ENCODE measurements at places on chromosomes 5 and 9.

DNA sequence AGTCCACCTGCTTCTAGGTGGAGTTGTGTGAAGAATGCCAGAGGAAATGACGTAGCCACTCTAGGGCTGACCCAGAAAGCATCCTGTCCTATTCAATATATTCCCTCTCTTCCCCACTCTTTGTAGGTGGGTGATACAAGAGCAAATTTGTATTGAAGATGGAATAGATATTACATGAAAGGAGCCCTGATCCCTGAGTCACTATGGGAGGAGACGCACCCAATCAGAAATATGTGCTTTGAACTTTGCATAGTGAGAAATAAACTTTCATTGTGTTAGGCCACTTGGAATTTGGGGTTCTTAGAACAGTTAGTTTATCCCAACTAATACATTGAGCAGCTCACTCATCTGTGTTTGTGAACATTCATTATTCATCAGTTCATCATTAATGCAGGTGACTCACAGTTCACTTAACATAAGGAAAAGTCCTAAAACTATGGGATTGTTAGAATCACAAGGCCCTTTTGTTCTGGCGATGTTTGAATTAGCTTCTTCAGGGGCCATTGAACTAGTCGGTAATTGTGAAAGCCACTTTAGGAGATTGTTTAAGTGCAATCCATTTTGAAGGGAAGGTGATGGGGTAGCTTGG lies 26.9 kb upstream of the NTRK2 start:
- DNase-seq: no peak

DNA sequence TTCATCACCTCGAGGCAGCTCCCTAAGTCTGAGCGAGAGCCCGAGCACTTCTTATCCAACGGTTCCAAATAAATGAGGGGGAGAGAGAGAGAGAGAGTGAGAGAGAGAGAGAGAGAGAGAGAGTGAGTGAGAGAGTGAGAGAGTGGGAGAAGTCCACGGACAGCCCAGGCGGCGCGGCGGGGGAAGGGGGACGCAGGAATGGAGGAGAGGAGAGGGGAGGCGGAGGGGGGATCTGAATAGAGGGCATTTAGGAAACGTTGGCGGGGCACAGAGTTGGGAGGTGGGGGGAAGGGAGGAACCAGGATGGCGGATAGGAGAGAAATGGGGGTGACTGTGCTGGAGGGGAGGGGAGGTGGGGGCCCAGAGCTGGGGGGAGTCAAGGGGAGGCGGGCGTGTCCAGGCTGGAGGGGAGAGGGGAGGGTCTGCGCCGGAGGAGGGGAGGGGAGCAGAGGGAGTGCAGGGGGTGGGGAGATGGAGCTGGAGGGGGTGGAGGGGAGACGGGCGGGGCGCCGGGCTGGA lies 398 bp upstream of the BASP1 start:
- peak; percentile 25 for DNase-seq

DNA sequence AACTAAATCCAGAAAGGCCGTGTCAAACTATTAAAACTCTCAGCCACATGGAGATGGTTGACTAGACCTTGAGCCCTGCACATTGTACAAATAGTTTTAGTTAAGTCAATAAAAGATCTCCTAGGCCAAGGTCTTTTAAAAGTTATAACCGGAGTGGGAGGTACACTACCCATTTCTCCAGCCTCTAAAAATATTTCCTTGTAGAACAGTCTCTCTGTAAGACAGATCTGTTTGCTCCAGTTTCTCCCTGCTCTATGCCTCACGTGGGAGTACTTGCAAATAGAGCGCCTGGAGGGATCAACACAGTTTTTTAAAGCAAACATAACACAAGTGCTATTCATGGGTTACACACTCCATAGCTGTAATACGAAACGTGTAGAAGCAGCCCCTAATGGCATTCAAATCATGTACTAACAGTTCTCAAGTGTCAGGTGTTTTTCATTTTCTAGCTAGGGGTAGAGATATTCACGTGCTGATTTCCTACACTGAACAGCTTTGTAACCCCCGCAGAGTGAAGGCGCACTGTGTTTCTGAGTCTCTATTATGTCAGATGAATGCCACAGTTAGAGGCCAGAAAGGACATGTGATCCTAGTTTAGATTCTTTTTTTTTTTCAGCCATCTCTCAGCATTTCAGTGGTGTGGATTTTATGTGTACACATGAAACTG lies 703.4 kb upstream of the GRAMD2B start:
- DNase-seq: no peak

GRCh38 chr5:19002111-19002510 lies 985.9 kb downstream of the CDH18 start:
- DNase-seq: no peak
